ENCODE measurements at places on chromosomes 2 and 18. TPM values are rescaled to one million over a fixed set of nuclear protein-coding genes. Genes with fewer than 3 reads are reported as not detected.

DNA sequence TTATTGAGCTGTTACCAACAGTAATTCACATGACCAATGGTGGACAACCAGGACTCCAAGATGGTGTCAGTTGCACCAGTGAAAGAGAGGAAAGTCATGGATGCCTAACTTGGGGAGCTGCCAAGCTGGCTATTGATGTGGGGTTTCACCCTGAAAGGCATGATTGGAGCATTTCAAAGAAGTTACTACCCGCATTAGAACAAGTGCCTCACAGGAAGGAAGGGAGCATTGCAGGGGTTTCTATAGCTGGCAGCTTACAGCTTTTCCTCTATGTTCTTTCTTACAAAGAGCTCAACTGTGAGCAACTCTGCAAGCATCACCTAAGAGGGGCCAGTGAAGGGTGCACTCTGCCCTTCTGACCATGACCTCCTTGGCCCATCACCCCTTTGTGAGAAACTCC is 93.1 kb downstream of the TNFRSF11A start:
- DNase-seq, result no peak

DNA sequence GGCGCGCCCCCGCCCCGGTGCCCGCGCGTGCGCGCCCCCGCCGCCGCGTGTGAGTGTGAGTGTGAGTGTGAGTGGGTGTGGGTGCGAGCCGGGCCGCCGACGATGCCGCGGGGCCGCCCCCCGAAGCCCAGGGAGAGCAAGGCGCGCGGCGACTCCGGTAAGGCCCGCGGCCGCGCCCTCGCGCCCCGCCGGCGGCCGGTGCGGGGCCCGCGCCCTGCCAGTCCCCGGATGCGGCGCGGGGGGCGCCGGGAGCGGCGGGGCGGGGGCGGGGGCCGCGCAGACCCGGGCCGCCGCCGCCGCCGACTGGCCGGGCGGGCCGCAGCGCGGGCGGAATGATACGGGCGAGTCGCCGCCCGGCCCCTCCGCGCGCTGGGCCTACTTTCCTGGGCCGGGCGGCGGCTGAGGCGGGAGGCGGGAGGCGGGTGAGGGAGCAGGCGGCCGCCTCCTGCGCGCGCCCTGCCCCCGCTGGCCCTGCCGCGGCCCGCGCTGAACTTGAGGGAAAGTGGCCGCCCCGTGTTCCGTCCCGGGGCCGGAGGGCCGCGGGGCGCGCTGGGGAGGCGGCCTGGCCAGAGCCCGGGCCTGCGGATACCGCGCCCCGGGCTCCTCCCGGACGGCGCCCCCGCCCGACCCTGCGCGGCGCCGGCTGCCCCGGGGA is at the start of gene ZNF236:
Gene ZNF236, plus strand, starts transcription at position 52 of the 655 bp plus-strand sequence. Its CDS starts 51 bp downstream, at position 103.
- DNase-seq, result peak; percentile 74

DNA sequence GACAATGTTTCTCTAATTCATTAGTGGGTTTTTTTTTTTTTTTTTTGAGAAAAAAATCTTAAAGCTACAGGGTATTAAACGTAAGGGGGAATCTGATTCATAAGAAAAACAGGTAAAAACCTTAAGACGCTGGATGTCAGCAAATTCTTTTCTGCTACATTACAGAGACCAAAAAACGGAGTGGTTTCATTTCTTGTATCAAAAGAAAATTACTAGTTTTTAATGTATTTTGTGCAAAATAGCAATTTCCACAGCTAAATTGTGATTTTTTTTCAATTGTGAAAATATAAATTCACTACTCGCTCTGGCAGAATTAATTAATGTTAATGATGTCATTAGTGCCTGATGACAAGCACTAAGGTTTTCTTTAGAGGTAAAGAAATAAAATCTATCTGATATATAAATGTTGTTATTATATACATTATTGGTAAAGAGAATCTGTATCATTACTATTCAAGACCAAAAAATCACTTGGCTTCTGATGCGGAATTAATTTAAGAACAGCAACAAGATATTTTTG is 9.9 kb downstream of the OTX1 start:
- no peak for DNase-seq

WDR7 gene
- total RNA-seq, result 31.1 TPM

ALPP gene
- not detected for total RNA-seq

HAAO gene
- 6.2 TPM for total RNA-seq

Measured in breast epithelium (tissue), 4 donors.